ENCODE measurements at places on chromosomes 5 and 9.

GRCh38 chr9:114107286-114108001 lies 8.4 kb upstream of the KIF12 start:
- DNase-seq = no peak

GRCh38 chr9:37618817-37619216 lies 26.4 kb upstream of the TOMM5 start:
- DNase-seq = peak; percentile 50

DNA sequence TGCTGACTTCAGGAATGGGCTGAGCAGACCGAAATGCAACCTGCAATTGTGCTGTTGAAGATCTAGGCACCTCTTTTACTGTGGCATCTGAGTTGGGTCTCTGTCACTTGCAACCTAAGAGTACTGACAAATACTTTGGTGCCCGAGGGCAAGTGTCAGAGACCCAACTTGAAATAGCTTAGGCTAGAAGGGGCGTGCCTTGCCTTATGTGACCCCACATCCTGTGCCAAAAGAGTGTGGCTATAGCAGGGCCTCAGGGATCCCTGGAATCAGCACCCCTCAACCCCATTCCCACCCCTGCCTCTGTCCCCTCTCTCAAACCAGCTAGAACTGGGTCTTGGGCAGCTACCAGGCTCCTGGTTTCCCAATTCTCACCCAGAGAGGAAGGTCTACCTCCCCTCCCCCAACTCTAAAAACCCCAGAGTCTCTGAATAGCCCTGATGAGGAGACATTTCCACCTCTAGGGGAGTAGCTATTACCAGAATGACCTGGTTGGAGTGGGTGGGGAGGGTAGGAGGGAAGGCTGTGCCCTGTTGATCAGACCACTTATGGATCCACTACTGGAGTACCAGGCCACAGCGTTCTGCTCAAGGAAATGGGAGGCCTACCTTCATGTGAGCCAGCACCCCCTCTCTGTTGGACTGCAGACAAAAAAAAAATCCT lies 17.5 kb downstream of the RAI14 start:
- DNase-seq = peak; percentile 11

- DNase-seq = no peak
Observed at GRCh38 chr9:127928676-127929624, 1.6 kb downstream of the PIP5KL1 start.

- no peak for DNase-seq
Observed at GRCh38 chr5:158845941-158846340, 253.8 kb downstream of the EBF1 start.

- DNase-seq = no peak
Observed at GRCh38 chr9:101366038-101366756, 18.6 kb downstream of the BAAT start.

Data from PC-3 (cell line).